ENCODE measurements at places on chromosomes 11 and 22.

GRCh38 chr11:69387409-69387885 is 93.5 kb downstream of the MYEOV start:
- no peak for DNase-seq

DNA sequence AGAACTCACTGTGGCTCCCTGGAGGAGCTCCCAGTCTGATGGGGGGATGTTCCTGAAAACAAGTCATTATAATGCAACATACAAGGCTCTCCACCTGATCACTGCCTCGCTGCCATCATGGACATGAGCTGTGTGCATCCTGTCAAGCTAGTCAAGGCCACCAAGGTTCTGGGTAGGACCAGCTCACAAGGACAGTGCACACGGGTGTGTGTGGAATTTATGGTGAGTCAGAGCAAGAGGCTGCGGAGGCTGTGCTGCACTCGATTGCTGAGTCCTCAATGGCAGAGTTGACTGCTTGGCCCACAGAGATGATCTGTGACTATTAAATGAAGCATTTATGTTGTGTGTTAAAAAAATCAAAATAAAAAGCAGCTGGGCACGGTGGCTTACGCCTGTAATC is 96.6 kb downstream of the SEZ6L start:
- no peak for DNase-seq

- no peak for DNase-seq
These were observed 15.2 kb downstream of the SCARF2 start for GRCh38 chr22:20422271-20423007.

GRCh38 chr11:111530091-111530490 is 10.4 kb upstream of the LAYN start:
- DNase-seq, result no peak

DNA sequence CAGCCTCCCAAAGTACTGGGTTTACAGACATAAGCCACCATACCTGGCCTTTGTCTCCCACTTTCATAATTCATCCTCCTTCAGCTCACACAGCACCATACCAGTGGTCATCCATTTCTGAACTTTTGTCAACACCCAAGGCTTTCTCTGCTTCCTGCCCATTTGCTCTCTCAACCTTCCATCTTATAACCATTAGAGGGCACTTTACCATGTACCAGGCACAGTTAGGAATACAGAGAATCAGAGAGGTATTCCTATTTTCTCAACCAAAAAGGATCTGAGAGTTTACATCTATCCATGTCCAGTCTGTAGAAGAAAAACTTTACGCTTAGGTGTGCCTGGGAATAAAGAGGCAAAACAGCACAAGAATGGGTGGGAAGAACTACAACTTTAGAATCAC is 397.6 kb downstream of the BUD13 start:
- DNase-seq, result no peak

GRCh38 chr11:130047141-130047540 is 22.6 kb upstream of the APLP2 start:
- DNase-seq, result no peak

GRCh38 chr22:36816636-36817524 is at the start of gene PVALB:
Gene PVALB (minus strand): TSS chr22:36817035. CDS start chr22:36817005, 30 bp downstream.
- DNase-seq, result no peak

DNA sequence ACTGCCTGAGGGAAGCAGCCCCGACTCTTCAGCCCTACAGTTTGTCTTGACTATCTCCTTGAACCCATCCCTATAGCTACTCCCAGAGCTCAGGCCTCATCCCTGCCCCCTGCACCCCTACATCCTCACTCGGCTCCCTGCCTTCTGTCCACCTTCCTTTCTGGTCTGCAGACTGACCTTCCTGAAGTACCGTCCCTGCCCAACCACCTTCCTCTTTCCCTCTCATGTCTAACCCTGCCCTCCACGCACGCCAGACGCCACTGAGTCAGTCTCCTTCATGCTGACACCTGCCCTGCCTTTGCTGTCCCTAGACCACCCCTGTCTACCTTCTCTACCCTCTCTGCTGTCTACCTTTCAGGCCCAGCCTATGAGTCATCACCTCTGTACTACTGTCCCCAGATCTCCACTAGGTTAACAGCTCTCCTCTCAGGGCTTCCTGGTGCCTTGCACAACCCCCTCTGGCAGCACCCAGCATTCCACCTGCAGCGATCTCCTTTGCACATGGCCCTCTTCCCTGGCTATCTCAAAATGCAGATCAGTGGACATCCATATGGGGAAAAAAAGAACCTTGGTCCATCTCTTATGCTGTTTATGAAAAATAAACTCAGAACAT is 8.9 kb downstream of the KCTD21 start:
- DNase-seq, result no peak

GRCh38 chr11:130769782-130770535 is 146.3 kb downstream of the SNX19 start:
- DNase-seq, result no peak

GRCh38 chr11:19083166-19083565 is 22.6 kb upstream of the MRGPRX2 start:
- no peak for DNase-seq

GRCh38 chr11:19734171-19734570 is 21.5 kb downstream of the NAV2 start:
- DNase-seq, result no peak
